OCI-LY7 (cell line): ENCODE measurements at places on chromosomes 4 and X.

DNA sequence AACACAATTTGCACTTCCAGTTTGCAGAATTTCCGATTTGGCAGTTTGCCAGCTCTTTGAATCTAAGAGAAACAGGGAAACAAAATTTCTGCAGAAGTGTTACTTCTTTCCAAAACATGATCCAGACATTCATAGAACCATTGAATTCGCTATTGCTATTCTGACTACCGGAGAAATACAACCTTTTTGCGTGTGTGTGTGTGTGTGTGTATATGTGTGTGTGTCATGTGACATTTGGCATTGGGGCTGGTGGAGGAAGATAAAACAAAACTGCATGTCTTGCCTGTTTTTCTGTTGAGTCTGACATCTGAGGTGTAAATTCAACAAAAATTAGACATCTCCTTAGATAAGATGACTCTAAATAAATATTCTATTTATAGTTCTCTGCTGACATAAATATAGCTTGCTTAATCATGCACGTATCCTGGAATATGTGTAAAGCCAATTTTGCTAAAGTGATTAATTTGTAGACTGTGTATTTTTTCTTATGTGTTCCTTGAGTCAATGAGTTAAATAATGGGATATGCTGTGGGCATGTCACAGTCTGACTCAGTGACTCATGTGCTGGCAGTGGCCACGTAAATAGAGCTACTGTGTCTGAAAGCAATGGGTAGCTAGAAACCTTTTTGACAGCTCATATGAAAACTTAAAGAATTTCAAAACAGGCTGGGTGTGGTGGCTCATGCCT is 98.9 kb downstream of the HPGD start:
- no peak for DNase-seq

GRCh38 chr4:74536557-74536956 is 91.6 kb downstream of the AREG start:
- no peak for DNase-seq

DNA sequence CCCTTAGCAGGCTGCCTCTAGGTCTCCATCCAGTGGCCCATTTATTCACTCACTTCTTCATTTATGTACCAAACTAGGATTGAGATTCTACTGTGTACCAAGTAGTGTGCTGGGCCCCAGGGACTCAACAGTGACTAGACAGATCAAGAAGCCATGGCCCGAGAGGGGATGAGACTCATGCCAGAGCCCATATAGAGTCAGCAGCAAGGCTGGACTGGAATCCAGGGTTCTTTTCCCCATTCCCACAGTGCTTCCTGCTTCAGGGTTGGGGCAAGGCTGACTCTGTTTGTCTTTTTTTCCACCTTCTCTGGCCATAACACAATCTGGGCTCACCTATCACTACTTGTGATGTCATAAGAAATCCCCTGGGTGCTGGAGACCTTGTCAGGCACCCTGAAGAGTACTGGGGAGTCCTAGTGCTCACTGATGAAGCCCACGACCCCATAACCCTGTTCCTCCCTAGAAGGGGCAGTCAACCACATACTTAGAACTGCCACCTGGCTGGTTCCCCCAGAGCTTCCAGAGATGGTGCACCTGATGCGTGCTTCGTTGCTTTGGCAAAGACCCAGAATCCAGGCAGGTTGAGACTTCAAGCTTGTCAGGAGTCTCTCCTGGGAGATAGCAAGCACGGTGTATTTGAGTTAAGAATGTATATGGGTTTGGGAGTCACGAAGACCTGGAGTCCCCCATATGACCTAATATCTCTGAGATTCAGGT is 6.2 kb downstream of the RTL5 start:
- no peak for DNase-seq

GRCh38 chrX:31449965-31450364 is 378.1 kb upstream of the FTHL17 start:
- no peak for DNase-seq

DNA sequence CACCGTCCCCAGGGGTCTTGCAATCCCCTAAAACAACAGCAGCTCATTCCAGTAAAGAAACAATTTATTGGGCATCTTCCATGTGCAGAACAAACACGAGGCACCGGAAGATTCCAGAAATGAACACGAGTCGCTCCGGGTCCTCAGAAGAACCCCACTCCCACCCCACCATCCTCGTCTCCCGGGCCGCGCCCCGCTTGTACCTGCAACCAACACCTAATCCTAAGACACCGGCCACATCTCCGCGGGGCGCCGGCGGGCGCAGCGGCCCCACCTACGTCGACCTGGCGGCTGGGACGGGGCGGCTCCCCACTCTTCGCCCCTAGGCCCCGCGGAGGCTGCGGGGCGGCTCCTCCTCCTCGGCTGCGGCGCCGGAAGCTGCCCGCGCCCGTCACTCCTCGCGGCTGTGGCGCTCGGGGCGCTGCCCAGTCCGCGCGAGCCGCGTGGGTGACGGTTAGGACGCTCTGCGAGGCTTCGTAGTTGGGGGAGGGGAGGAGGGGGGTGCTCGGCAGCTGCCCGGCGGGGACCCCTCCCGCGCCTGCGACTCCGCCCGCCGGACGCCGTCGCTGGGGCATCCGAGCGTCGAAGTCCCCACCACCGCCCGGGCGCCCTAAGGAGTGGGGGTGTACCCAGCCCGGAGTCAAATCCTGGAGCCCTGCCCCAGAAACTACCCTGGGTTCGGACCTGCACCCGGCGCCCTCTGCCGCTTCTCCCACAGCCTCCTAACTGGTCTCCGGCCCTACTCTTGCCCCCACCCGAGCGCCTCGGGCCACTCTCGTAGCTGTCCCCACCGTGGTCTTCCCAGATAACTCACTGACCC is at the start of gene CCDC158:
Gene CCDC158 (minus strand): TSS at position 380 of the 820 bp plus-strand sequence. CDS start 17,934 bp downstream, outside the sequence.
- DNase-seq: no peak

GRCh38 chrX:99703473-99703872 is 706.6 kb downstream of the PCDH19 start:
- no peak for DNase-seq

DNA sequence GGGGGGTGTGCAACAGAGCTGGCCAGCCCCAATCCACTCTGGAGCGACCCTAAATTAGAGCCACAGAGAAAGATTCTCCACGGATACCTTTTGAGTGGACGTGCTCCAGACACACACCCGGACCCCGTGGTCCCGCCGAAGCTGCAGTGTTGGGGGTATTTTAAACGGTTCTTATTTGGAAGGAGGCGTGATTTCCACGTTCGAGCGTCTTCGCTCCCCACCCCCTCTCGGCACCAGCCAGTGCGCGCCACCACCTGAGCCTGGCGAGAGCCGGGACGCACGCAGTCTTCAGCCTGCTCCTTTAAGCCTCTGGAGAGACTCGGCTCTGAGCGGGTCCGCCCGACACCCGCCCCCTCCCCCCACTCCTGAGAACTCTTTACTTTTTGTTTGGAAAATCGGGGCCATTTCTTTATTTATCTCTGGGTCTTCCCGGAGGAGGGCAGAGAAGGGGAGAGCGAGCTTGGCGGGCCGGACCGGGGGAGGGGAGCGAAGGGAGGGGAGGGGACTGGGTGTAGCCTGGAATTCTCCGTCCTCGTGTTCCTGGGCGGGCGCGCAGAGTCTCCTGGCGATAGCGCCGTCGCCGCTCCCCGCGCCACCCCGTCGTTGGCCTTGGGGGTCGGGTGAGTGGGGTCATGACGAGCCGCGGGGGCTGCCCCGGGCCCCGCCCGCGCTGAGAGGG is 668 bp upstream of the PTCHD1 start:
- no peak for DNase-seq

- no peak for DNase-seq
Measured at GRCh38 chrX:136386826-136387225, 86.1 kb downstream of the ADGRG4 start.

- DNase-seq: no peak
Measured at GRCh38 chr4:182585321-182585720, 331.9 kb downstream of the DCTD start.

DNA sequence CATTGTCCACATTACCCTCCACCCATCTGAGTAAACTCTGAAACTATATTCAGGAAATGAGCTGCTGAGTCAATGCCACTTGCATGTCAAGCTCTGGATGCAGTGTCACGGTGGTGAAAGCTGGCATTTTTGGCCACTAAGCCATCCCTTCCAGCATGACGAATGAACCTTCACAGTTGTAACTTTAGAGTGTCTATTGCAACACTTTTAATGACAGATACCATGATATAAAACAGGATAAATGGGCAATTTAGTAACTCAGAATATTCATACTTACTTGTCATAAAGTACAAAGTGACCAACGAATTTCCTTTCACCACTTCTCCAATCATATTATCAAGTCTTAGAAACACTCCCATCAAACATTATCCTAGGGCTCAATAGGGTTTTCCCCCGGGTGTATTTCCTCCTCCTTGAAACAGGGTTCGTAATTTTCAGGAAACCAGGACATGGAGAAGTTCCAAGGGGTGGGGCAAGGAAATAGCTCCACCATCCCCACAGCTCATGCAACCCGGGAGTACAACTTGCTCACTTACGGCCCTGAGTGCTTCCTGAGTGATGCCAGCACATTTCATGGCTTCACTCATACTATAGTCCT is 73.1 kb downstream of the MTHFD2L start:
- DNase-seq: no peak

GRCh38 chr4:4499438-4500123 is 42.3 kb downstream of the STX18 start:
- DNase-seq: no peak

- DNase-seq: no peak
Measured at GRCh38 chrX:18981124-18981807, 2.6 kb downstream of the PHKA2 start.

DNA sequence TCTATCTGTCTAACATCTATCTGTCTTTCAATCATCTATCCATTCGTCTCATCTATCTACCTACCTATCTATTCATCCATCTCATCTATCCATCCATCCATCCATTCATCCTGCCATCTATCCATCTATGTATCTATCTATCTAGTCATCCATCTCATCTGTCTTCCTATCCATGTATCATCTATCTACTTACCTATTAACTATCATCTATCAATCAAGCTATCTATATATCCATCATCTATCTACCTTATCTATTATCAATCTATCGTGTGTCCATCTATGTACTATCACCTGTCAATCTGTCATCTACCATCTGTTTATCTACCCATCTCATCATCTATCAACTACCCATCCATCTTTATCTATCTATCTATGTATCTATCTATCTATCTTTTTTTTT is 217.7 kb downstream of the CRLF2 start:
- DNase-seq: no peak

DNA sequence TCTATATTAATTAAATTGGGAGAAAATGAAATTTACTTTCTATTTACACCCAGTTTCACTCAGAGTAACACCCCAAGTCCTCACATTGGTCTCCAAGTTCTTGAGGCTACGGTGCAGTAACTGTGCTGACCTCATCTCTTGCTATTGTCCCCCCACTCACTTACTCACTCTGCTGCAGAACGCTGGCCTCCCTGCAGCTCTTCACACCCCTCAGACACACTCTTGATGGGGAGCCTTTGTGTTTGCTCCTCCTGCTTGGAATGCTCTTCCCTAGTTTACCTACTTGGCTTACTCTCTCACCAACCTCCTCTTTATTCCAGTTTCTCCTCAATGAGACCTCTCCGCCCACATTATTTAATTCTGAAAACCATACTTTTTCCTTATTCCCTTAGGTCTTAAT is 22.2 kb upstream of the SPARCL1 start:
- no peak for DNase-seq

- no peak for DNase-seq
Measured at GRCh38 chrX:43744284-43744683, 88.2 kb downstream of the MAOA start.

DNA sequence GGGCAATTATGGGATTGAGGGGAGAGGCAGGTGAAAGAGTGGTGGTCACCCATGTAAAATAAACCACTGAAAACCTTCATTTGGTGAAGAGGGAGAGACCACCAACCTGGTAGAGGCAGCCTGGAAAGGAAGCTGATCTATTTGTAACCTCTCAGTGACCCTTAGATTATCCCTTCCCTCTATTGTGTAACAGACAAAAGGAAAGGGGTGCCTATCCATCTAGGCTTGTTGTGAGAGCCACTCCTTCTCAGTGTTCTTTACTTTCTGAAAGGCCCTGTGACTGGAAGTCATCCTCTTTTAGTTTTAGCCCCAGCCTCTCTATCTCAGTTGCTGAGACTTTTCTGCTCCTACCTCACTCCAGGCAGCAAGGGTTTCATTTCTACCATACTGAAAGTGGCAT is 142.4 kb downstream of the TMEM164 start:
- DNase-seq: no peak

DNA sequence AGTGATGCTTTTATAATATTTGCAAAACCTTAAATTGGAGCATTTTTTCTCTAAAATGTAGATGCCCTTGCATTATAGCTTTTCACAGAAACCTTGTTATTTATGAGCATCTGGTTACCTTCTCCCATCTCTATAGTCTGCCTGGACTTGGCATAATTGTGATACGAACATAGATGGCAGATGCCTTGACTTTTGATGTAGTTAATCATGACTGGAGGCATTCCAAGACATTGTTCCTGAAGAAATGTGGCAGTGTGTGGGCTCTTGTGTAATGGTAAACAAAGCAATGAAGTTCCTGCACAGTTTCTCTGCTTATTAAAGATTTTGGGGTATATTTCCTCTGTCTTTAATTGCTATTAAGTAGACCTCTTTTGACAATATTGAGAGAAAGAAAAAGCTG is 500.1 kb downstream of the PCDH19 start:
- DNase-seq: no peak

GRCh38 chrX:47707031-47707780 is 48.2 kb upstream of the UXT start:
- no peak for DNase-seq

GRCh38 chr4:87121341-87122065 is 98.9 kb downstream of the KLHL8 start:
- no peak for DNase-seq

DNA sequence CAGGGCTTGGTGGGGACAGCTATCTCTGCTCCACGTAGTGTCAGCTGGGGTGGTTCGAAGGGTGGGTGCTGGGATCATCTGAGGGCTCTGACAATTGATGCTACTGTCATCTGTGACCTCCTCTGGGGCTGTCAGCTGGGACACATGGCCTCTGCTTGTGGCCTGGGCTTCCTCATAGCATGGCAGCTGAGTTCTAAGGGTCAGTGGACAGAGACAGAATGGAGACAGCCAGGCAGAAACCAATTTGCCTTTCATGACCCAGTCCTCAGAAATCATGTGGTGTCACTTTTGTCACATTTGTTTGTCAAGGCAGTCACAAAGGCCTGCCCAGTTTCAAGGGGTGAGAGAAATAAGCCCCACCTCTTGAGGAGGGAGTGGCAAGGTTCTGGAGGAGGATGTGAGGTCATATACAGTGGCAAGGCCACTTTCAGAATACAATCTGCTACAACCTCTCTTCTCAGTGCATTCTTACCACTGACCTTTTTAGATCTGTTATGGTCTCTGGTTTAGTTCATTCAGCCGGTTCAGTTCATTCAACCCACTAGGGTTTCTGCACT is 103.6 kb upstream of the BCOR start:
- peak; percentile 44 for DNase-seq

- no peak for DNase-seq
Measured at GRCh38 chr4:48108309-48109073, 25.6 kb downstream of the TXK start.

DNA sequence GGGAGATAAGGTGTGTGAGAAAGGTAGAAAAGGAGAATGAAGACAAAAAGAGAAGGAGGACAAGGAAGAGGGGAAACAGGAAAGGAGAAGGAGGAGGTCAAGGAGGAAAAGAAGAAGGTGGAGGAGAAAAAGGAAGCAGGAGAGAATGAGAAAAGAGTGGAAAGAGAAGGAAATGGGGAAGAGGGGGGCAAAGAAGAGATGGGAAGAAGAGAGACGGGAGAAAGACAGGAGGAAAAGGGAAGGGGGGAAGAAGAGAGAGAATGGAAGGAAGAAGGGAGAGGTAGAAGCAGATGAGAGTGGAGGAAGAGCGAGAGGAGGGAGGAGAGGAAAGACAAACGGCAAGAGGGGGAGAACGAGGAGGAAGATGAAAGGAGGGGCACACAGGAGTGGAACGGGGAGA is 4.1 kb downstream of the GATA1 start:
- no peak for DNase-seq
